Fibroblast of mammary gland (primary cell): ENCODE measurements at places on chromosomes 16 and 17.

DNA sequence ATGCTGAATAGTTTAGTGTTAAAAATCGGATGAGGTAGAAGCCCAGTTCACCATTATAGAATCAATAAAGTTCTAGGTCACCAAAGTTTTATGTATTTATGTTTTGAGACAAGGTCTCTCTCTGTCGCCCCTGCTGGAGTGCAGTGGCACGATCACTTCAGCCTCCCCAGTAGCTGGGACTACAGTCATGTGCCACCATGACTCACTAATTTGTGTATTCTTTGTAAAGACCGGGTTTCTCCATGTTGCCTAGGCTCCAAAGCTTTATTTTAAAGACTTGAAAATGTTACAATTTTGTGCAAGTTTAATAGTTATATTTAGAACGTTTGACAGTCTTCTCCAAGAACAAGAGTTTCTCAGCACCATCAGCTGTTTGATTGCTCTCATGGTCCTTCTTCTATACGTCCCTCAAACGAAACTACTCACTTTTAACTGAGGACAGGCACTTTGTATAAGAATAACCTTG is 32.1 kb downstream of the NDE1 start:
- DNase-seq: peak; percentile 84

GRCh38 chr16:19008245-19009169 is 24.8 kb downstream of the TMC7 start:
- DNase-seq: peak; percentile 89

GRCh38 chr17:81961521-81962498 is 823 bp upstream of the NOTUM start:
- no peak for DNase-seq

DNA sequence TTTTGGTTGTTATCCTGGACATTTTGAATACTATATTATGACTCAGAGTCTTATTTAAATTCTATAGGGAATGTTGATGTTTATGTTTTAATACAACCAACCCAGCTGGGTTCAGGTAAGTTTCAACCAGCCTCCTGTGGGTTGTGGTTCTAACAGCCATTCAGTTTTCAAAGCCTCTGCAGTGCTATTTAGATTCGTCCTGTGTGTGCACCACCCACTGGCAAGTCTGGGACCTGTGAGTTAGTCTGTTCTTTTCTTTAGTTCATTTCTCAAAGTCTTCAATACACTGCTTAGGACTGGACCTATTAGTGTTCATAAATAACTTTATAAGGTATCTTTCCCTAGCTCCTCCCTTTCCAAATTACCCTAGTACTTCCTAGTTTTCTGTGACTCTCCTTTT is 170.6 kb downstream of the TMEM132E start:
- DNase-seq: no peak

DNA sequence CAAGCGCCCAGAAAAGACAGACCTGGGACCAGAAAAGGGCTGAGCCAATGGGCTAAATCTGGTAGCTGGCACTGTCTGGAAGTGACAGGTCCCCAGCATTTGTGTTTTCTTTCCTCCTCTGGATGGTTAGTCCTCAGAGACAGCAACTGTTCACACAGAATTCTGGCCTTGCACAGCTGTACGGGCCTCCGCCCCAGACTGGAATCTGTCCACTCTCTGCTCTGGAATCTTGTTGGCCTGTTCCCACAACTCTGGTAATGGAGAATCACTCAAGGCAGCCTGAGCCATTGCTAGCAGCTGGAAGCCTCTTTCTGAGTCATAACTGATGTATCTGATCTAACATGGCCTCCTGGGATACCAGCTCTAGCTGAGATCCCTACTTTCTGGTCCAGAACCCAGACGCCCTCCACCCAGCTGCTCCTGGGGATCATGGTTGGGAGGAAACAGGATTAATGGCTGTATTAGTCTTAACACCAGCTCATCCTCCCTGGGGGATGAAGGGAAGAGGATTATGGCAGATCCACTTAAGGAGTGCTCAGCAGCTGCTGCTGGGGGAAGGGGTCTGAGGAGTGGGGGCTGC is 9.1 kb downstream of the ZNF668 start:
- DNase-seq: peak; percentile 98

GRCh38 chr17:61479493-61480413 is 27.5 kb downstream of the TBX4 start:
- no peak for DNase-seq
